ENCODE measurements at places on chromosomes 11 and 22.

DNA sequence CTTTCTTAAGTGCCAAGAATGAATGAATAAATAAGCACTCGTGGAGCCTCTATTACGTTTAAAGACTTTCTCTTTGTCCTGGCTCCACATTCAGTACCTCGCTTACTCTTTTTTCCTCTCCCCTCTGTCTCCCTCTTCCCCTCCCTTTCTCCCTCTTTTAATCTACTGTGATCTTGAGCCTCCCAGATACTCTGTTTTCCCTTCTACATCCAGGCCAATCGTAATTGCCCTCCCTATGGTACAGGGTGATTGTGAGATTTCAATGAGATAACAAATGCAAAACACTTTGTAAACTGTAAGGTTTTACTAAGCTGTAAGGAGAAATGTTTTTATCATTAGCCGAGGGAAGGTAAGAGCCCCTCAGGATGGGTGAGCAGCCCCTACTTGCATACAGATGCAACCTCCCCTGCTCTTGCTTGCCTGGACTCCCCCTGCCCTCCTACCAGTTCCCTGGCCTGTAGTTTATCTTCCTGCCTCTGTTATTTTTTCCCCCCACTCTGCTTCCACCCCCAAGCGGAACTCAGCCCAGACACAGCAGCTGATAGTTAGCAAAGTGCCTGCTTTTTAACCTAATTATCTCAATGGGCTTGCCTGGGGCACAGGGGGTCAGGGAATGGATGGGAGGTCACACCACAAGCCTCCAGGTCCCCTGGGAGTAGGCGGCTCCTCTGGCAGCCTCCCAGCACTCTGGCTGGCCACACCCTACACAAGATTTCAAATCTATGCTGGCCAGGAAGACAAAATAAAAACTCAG, 76.9 kb upstream of the CADM1 start:
- DNase-seq = no peak

DNA sequence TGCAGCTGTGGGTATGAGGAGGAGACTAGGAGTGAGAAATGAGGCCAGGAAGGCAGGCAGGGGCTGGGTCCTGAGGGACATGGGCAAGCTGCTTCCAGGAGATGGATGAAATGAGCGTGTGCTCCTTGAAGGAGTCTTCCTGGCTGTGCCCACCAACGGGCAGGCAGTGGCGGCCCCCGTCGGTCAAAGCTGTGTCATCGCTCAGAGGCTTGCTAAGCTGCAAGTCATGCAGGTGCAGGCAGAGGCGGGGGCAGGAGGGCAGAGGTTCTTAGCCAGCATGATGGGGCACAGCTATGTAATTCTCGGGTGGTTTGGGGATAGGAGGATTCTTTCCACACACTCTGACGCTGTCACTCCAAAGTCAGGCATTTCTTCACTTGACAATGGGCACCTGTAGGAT, 12.5 kb upstream of the PEX26 start:
- DNase-seq = no peak

GRCh38 chr11:70828593-70829082, 423.7 kb downstream of the SHANK2 start:
- no peak for DNase-seq

DNA sequence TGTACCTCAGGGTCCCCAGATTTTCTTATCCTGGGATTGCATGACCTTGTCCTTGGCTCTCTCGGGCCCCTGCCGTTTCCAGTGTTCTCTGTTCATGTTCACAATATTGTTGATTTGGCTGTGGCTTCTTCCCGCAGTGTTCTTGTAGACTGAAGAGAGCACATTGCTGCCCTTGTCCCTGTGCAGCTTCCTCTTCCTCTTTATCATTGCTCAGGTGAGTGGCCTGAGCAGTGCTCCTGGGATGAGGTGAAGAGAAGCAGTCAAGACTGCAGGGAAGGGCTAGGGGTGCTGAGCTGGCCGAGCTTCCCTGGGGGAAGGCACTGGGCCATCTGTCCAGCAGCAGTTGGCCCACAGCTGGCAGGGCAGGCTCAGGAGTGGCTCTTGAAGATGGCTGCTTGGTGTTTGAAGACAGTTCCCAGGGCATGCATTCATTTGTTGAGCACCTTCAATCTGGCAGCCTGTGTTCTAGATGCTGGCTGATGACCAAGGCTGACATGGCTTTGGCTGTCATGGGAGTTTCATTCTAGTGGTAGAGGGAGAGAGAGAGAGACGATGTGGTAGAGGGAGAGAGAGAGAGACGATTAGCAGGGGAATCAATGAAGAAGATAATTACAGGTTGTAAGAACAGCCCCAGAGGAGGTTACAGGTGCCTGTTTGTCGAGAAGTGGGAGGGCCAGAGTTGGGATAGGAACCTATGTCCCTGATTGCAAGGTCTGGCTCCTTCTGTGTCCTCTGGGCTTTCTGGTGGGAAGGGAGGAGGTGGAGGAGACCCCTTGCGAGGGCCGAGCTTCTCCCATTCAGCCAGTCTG, 17.4 kb downstream of the BMAL1 start:
- DNase-seq = no peak

GRCh38 chr22:20926243-20926642, 9.0 kb downstream of the CRKL start:
- DNase-seq = no peak

- peak; percentile 39 for DNase-seq
These were observed 694 bp downstream of the TMEM123 start for GRCh38 chr11:102451681-102452460.

GRCh38 chr11:102453302-102453695, 734 bp upstream of the TMEM123 start:
- DNase-seq = no peak

GRCh38 chr11:31656051-31656450, 146.5 kb downstream of the ELP4 start:
- no peak for DNase-seq

DNA sequence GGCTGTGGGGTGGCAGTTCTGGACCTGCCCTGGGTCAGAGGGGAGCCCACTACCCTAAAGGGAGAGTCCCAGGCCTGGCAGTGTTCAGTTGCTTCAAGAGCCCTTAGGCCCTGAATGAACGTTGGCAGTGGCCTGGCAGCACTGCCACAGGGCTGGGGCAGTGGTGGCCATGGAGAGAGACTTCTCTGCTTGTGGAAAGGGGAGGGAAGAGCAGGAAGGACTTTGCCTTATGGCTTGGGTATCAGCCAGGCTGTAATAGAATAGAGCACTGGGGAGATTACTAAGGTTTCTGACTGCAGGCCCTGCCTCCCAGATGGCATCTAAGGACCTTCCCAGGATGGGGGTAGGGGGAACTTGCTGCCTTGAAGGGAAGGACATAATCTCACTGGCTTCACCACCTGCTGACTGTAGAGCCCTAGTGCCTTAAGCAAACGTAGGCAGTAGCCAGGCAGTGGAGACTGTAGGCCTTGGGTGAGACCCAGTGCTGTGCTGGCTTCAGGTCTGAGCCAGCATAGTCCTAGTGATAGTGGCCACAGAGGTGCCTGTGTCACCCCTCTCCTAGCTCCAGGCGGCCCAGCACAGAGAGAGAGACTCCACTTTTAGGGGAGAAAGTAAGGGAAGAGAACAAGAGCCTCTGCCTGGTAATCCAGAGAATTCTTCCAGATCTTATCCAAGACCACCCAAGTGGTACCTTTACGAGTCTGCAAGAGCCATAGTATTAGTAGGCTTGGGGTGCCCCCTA, 27.6 kb downstream of the PLA2G6 start:
- no peak for DNase-seq

DNA sequence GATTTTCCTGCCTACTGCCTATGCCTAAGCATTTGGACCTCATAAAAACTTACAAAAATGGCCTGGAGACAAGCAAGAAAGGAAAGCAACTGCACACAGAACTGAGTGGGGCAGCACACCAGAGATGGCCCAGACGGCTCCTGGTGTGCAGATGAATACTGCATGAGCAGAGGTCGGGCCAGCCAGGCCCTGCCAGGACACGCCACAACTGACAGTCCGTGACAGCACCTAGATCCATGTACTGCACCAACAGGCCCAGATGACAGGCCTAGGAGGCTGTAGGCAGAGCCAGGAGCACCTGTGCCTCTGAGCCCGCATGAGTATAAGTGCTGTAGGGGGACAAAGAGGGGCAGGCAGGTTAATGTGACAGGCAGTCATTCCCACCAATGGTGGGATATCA, 160.2 kb downstream of the IGLL1 start:
- DNase-seq = no peak

DNA sequence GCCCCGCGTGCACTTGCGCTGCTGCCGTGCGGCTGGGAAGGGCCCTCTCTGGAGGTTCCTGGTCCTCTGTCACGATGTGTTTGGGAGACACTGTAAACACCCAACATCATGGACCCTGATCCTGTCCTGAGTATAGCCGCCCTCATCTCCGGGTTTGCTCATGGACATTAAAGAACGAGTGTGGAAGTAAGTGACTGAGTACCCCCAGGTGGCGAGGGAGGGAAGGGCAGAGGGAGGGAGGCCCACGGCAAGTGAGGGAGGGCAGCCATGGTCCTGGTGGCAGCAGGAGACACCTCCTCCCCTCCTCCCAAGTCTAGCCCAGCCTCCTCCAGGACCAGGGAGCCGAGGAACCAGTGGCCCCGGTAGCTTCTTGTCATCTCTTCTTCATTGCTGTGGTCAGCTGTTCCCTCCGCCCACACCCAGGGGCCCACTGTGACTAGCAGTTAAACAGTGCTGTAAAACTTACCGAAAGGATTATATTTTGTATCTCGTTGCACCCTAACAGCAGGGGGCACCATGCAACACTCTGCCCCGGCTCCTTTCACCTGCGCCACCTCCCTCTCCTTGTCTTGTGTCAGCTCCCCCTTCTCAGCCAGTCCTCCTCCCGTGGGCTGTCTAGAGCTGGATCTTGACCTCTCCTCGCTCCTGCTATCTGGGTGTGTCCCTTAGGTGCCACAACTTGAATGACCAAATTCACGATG, 566.5 kb upstream of the B3GAT1 start:
- DNase-seq = no peak

DNA sequence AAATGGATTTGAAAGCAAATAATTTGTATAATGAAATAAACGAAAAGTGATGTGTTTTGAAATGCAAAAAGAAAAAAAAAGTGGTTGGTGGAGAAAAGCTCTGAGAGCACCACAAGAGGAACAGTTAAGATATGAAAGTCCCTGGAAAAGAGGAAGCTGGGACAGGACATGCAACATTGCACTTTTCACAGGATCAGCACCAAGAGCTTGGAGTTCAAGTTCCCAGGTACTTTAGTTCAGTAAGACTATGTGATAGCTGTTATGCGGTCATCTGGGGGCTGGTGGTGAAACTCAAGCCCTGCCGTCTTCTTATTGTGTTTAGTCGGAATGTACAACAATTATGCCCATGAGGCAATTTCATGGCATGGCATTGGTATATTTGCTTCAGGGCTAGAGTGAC, 17.1 kb upstream of the MS4A4A start:
- no peak for DNase-seq

DNA sequence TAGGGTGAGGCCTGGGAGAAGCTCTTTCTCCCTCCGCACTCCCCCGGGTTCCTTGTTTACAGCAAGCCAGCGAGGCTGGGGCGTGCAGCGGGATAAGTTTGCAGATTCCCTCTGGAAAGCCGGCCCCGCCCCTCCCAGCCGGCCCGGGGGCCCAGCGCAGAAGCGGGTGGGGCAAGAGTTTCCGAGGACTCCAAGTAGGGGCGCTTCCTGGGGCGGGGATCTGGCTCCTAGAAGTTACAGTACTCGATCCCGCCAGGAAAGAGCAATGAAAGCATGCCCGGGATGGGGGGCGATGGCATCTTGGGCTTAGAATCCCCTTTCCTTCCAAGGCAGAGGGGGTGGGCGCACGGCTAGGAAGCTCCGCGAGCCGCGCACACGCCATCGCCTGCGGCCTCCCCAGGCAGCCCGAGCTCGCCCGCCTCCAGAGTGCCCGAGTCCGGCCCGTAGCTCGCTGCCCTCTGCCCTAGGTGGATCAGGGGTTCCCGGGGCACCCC, 385 bp downstream of the TST start:
- DNase-seq = no peak

Measured in HuH-7.5 (cell line).